NCI-H510A (cell line): ENCODE measurements at places on chromosomes 5 and 9.

GRCh38 chr5:159887050-159887449 is 29.2 kb upstream of the ADRA1B start:
- no peak for DNase-seq

GRCh38 chr9:137748741-137749140 is 128.8 kb upstream of the CACNA1B start:
- DNase-seq, result no peak

DNA sequence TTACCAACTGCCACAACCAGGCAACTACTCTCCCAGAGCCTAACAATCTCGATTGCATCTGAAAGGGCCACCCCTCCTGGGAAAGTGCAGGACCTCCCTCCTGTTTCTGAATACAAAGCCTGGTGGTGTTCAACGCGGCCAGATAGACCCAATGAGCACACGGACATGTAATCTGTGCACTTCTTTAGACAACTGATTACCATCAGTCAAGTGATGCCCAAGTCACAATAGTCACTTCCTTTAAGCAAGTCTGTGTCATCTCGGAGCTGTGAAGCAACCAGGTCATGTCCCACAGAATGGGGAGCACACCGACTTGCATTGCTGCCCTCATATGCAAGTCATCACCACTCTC is 739 bp downstream of the C9orf72 start:
- DNase-seq, result no peak

GRCh38 chr9:105328872-105329718 is 84.6 kb downstream of the SLC44A1 start:
- no peak for DNase-seq

- DNase-seq, result no peak
These were observed 14.4 kb upstream of the CDC20B start for GRCh38 chr5:55187370-55187769.

DNA sequence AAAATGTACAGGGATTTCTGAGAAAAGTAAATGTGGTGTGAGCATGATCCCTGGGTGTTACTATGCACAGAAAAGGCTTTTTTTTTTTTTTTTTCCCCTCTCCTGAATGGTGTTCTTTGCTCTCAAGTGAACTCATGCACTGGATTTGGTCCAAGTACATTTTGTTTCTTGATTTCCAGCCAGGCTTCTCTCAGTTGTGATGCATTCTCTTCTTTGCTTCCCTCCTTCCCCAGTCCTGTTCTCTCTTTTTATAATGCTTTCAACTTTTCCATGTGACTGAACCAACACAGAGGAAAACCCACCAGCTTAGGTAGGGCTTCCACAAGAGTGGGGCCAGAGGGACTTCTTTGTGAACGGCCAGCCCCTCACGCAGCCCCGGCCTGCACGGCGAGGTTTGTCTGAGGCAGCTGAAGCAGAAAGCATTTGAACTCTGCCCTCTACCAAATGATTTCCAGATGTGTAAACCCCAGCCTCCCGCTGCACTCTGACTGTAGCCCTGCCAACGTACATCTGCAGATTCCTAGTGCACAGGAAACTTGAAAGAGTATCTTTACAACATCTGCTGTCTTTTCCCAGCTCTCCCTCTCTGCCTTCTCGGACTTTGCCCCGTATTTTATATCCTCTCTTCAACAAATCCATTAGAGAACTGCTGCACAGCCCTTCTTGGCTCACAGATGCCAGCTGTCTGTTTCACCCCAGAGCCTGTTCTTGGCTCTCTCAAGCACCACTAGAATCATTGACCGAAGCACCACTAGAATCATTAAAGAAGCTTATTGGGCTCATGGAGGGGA is 71.8 kb upstream of the CD180 start:
- no peak for DNase-seq

DNA sequence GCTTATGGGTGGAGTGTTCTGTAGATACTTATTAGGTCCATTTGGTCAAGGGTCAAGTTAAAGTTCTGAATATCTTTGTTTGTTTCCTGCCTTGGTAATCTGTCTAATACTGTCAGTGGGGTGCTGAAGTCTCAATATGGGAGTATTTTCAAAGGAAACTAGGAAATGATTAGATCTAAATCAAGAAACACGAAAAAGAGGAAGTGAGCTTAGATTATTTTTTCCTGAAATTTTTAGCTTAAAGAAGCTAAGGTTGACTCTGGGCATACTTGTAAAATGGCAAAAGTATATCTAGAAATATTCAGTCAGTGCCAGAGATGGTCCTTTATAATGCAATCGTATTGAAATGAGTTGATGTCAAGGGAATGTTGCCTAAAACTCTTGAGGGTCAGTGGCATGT is 313.5 kb downstream of the ICE1 start:
- no peak for DNase-seq

DNA sequence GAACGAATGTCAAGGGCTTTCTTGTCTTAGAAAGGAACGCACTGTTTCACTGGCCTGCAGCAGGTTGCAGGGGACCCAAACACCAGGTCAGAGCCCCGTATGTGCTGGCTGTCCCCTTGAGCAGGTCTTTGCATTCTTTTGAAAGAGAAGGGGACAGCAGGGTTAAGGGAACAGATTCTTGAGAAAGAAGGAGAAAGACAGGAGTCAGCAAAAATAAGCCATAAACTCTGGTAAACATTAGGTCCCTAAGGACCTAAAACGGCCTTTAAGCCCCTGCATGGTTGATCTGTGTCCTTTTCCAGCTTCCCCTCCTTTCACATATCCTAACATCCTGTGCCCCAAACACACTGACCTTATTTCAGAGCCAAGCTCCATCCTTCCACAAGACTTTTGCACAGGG is 190.8 kb upstream of the ADRA1B start:
- no peak for DNase-seq

DNA sequence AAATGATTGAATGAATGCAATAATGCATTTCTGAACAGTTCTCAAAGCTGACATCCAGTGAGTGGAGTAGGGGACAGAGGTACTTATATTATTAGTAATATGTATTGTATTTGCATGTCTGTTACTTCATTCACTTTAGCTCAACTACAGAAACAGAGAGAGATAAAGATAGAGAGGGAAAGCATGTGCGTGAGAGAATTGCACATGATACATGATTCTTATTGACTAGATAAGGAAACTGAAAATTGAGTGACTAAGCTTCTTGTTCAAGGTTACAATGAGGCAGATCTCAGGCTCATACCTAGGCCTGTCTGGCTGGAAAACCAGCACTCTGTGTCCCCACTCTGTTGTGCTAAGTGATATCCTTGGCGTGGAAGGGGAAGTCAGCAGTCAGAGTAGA is 337.7 kb upstream of the KLF4 start:
- no peak for DNase-seq

DNA sequence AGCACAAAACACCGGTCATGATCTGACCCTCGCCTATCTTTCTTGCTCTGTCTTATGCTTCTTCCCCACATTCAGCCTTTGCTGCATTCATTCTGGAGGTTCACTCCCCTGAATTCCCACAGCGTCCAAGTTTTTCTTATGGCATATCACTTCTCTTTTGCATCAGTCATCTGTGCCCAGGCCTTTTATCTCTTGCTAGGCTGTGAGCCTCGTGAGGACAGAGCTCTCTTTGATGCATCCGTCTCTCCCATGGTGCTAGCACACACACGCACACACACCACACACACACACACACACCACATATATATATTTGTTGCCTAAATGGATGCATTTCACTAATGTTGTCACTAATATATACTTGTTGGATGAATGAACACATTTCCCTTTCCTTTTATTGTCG is 45.8 kb upstream of the ATG10 start:
- DNase-seq, result no peak

- DNase-seq, result no peak
These were observed 472.1 kb upstream of the IZUMO3 start for GRCh38 chr9:25017779-25018178.

DNA sequence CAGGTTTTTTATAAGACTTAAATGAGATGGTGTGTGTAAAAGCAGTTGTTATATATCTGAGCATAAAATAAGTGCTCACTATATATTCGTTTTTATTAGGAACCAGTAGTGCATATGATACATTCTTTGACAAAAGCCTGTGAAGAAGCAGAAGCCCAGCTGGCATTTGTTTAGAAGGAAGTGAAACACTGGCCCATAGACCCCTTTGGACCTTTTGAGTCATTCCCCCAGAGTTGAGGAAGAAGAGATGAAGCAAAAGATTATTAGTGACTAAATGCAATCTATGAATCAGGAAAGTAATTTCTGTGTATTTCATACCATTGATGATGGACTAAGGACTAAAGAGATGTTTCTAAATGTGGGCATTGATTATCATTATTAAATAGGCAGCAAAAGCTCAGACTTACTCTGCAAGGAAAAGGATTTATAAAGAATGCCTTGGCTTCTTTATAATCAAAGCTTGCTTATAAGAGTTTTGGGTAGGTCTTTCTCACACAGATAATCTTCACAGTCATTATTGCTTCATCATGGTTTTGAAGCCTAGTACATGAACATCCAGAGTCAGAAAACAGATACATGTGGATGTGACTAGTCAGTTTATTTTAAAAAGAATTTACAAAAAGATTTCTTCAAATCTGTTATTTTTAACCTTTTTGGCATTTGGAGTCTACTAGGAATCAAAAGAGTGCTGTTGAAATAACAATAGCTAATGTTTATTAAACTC is 16.9 kb upstream of the FER start:
- no peak for DNase-seq

DNA sequence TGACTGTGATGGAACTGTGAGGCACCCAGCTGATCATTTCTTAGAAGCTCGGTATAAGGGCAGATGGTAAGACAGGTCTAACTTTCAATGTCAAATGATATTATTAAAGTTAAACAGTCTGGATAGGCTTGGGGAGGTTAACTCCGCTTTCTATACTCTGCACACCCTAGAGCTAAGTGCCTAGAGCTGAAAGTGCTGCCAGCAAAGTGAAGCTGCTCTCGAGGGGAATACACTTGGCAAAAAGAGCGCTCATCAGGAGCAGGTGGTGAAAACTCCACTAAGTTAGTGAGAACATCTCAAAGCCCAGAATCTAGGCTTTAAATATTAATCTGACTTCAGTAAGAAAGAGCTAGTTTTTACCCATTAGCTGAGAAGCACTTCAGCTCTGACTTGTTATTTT is 349.6 kb upstream of the SLC30A5 start:
- DNase-seq, result no peak

- DNase-seq, result no peak
These were observed 19.5 kb upstream of the ASPN start for GRCh38 chr9:92501671-92502393.

- DNase-seq, result no peak
These were observed 64.8 kb downstream of the HMCN2 start for GRCh38 chr9:130330202-130330862.

- no peak for DNase-seq
These were observed 644 bp downstream of the NIM1K start for GRCh38 chr5:43192558-43193180.

DNA sequence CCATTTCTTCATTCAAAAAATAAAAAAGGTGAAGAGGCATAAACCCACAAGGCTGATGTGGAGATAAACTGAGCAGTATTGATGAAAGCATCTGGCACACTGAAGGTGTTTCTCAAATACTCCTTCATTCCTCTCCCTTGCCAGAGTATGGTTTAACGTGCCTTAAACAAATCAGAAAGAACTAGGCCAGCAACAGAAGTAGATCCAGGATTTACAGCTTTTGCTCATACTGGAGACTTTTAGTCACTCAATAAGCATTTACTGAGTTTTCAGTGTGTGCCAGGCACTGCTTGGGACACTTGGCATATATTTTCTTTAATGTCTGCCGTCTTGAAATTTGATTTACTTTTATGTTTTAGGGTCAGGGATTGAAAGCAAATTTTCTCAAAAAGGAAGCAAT is 53.0 kb downstream of the BNC2 start:
- DNase-seq, result no peak

- DNase-seq, result no peak
These were observed 9.5 kb upstream of the DOCK2 start for GRCh38 chr5:169627551-169627950.

- no peak for DNase-seq
These were observed 17.4 kb downstream of the ABITRAM start for GRCh38 chr9:108951578-108951977.

- DNase-seq, result no peak
These were observed 15.0 kb upstream of the GRHPR start for GRCh38 chr9:37407468-37407867.

- no peak for DNase-seq
These were observed 946.3 kb upstream of the COX7C start for GRCh38 chr5:85671223-85671970.

DNA sequence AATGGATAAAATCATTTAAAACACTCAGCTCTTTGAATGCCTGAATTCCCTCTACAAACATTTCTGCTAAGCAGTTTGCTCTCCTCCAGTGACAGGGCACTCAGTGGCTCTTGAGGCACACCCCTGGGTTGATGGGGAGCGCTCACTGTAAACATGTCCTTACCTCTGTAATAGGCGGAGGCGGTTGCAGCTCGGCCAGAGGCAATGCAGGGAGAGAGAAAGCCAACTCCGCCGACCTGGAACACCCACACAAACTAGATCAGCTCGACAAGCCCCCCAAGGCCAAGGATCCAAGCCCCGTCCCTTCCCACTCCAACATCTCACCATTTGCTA is 329 bp downstream of the CDC23 start:
- no peak for DNase-seq

DNA sequence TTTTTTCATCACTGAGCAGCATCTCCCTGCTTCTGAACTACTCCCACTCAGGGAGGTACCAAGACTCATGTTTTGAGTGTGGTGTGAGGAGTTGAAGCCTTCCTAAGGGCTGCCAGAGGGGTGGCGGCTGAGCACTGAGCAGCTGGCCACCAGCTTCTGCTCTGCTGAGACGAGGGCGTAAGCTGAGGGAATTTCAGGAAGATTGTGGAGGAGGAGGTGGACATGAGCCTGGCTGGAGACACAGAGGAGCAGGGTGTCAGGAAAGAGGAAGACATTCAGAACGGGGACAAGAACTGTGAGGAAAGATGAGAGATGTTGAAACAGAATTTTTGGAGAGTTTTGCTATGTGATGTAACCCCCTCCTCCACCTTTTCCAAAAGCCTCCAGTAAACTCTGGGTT is 7.8 kb downstream of the LCP2 start:
- DNase-seq, result no peak

DNA sequence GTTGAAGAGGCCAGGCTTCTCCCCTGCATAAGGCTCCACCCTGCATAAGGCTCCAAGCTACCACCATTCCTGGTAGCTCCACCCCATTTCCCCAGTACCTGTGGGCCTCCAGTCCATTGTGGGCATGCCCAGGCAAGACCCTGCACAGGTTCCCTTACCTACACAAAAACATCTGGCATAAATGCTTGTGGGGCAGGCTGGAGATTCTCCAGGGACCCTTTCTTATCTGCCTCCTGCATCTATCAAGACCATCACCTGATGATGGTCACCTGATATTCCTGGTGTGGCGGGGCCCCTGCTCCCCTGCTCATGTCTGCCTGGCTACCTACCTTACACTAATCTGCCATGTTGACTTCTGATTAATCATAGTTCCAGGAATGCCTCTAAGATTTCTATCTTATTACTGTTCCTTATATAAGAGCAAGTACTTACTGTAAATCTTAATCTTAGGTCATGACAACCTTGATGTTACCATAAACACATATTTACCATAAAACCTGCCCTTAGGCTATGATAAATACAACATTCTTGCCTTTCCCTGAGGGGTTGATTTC is 41.0 kb downstream of the FGD3 start:
- DNase-seq, result peak; percentile 28

DNA sequence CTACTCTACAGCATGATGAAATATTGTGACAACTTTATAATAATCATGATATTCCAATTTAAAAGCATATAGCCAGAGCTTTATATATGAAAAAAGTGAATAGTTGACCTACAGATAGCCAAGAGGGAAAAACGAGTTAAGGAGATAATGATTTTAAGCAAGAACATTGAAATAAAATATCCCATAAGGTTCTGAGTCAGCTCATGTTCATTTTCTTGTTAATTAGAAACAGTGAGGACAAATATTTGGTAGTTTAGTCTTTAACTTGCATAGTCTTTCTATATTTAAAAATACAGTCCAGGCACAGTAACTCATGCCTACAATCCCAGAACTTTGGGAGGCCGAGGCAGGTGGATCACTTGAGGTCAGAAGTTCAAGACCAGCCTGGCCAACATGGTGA is 55.8 kb upstream of the CDH6 start:
- no peak for DNase-seq
